ENCODE measurements at places on chromosomes 7 and 10.

- no peak for DNase-seq
Observed at GRCh38 chr7:103469095-103469948, 23.3 kb upstream of the SLC26A5 start.

- no peak for DNase-seq
Observed at GRCh38 chr10:124997306-124997705, 55.4 kb downstream of the ZRANB1 start.

DNA sequence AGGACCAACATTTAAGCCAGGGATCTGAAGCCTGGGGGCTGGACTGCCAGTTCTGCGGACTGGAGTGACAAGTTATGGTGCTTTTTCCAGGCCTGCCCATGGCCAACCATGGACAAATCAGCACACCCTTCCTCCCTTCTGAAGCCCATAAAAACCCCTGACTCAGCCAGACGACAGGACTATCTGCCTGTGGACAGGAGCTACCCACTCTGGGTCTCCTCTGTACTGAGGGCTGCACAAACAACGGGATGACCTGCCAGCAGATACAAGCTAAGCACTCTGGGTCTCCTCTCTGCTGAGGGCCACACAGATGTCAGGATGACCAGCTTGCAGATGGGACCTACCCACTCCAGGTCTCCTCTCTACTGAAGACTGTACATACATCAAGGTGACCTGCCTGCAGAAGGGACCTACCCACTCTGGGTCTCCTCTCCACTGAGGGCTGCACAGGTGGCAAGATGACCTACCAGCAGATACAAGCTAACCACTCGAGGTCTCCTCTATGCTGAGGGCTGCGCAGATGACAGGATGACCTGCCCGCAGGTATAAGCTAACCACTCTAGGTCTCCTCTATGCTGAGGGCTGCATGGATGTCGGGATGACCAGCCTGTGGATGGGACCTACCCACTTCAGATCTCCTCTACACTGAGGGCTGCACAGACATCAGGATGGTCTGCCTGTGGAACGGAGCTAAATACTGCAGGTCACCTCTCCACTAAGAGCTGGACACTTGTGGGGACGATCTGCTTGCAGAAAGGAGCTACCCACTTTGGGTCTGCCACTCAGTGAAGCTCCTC is 110.1 kb upstream of the GPR22 start:
- DNase-seq: no peak

DNA sequence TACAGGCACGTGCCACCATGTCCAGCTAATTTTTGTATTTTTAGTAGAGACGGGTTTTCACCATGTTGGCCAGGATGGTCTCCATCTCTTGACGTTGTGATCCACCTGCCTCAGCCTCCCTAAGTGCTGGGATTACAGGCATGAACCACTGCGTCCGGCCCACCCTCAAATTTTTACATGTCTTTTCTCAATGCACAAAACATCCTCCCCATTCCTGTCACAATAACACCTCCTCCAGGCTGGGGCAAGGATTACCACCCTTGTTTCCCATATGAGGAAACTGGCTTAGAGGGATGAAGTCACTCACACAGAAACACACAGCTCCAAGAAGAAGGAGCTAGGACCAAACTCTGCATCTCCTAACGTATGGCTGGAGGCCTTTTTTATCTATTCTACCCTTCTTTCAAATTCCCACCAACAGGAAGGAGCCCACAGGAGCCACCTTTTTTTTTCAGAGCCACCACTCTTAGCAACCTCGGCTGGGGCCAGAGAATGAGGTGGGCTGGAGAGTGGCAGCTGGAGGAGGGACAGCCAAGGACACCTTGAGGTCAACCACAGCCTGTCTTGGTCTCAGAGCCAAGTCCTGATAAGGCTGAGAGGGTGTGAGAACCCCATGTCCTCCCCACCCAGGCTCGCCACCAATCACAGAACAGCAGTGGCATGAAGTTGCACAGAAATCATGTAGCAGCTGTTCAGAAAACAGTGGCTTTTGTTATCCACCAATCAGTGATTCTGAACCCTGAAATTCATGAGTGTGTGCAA is 113.1 kb upstream of the PDLIM1 start:
- no peak for DNase-seq

- DNase-seq: no peak
Observed at GRCh38 chr10:88608780-88609179, 22.2 kb downstream of the LIPJ start.

DNA sequence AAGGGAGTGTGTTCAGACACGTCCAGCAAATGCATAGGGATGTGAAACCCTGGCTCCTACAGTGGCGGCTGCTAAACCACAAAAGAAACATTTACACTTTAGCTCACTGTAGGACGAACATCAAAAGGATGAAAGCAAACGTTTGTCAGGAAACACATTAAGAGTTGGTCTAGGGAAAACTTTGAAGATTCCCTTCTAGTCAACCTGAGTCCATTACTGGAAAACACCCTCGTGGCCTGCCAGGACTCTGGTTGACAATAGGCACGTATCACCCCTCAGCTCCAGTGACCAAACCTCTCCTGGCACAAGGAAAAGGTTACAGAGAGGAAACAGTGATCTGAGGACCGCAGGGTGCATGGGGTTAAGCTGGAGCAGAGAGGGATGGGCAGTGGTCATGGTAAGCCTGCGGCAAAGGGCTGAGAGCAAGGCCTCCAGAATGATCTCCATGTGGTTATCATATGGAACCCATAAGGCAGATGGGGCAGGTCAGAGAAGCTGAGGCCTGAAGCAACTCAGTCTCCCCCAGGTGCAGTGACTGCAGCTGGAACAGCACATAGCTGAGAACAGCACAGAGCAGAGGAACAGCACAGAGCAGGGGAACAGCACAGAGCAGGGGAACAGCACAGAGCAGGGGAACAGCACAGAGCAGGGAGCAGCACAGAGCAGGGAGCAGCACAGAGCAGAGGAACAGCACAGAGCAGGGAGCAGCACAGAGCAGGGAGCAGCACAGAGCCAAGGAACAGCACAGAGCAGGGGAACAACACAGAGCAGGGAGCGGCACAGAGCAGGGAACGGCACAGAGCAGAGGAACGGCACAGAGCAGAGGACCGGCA is 49.9 kb downstream of the CHST15 start:
- no peak for DNase-seq

DNA sequence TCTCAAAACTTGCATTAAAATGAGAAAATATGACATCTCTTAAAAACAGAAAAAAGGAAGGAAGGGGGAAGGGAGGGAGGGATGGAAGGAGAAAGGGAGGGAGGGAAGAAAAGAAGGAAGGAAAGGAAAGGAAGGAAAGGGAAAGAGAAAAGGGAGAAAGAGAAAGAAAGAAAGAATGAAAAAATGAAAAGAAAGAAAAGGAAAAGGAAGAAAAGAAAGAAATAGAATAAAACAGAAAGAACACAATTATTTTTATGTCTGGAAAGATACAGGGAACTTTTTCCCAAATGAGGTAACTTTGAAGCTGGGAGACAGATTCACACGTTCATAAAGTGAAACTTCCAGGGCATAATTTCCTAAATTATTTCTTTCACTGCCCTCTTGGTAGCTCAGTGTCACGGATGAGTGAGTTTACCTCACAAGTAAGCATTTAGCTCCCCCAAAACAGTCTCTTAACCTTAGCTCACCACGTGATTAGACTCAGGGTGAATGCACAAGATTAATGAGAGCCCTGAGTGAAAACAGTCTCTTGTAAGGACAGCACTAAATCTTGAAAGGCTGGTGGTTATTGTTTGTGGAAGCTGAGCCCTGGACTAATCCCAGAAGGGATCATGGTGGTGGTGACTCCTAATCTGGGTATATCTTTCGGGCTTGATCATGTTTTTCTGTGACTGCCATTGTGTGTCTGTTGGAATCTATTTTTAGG is 74.1 kb upstream of the HDAC9 start:
- no peak for DNase-seq

DNA sequence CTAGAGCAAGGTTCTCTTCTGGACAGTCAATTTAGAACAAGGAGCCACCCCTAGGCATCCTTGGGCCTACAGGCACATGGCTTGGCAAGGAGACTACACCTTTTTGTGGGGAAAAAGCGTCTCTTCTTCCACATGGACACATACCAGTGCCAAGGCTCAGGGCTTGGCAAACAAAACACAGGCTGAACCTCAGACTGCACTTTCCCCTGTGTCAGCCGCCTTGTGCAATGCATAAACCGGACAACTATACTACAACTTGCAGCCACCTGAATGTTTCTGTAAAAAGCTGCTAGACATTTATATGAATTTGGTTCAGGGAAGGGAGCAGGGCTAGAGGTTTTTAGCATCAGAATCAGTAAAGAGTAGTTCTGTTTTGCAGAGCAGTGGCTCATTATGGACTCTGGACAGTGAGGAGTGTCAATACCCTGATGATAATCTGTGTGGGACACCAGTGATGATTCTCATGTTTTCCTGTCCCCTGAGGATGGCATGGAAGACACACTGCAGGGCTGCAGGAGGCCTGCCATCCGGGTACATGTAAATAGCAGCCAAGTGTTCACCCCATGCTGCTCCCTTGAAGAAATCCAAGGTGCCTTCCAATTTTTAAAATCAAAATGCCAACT is 118.9 kb downstream of the GATA3 start:
- no peak for DNase-seq

GRCh38 chr7:151426904-151427704 is 12.8 kb downstream of the CRYGN start:
- no peak for DNase-seq

DNA sequence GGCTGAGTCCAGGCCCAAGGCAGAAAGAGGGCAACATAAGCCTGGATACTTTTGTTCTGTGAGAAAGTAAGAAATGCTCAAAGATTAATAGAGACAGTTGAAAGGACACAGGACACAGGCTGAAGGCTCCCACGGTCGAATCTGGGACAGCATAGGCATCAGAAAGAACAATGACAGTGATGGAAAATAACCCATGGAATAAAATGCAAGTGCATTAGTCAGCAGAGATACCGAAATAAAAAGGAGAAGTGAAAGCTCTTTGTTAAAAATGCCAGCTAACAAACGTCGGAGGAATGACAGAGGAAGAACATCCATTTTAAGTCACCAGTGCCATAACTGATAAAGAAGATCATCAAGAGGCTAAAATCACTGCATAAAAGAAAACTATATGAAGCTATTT is 19.6 kb upstream of the AGAP5 start:
- DNase-seq: no peak

DNA sequence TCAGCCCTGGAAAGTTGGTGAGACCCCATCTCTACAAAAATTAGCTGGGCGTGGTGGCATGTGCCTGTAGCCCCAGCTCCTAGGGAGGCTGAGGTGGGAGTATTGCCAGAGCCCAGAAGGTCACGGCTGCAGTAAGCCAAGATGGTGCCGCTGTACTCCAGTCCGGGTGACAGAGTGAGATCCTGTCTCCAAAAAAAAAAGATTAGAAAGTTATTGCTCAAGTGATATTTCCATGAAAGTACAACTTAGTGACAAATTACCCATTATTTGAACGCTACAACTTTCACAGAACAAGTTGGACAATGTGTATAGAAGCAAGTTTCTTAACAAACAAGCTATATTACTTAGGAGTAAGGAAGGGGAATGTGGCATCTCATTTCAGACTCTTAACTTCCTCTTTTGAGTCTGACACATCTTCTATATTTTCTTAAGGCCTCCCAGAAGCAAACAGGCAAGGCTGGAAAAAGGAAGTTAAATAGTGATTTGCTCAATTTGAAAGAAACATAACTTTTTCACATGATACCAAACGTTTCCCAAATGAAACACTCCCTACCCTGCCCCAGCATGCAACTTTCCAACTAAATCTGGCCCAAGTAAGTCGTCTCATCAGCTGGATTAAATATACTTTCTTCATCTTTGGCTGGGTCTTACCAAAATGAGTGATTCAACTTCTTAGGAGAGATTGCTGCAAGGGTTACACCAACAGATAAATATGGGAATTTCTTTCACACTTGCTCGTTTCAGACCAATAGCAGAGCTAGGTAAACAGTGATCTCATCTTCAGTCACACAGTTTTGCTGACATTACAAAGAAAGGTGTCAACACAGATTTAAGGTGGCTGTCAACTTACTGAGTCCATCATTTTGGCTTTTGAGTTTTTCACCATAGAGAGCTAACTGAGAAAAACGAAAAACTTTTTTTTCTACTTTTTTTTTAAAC is 66.3 kb upstream of the KLF6 start:
- DNase-seq: no peak

DNA sequence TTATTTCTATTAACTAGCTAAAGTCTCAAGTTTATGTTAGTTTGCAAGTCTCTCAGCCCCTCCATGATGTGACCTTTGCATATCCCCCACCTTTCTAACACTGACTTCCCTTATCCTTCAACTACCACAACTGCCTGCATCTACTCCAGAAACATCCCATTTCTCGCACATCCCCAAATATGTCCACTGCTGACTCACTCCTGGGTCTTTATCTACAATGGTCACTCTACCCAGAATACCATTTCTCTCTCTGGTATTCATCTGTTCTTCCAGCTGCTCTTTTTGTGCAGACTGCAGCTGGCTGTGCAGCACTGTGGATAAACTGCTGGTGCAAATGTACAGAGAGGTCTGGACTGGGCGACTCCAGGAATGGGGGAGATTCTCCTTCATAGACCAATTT is 32.7 kb upstream of the PRSS1 start:
- DNase-seq: no peak

DNA sequence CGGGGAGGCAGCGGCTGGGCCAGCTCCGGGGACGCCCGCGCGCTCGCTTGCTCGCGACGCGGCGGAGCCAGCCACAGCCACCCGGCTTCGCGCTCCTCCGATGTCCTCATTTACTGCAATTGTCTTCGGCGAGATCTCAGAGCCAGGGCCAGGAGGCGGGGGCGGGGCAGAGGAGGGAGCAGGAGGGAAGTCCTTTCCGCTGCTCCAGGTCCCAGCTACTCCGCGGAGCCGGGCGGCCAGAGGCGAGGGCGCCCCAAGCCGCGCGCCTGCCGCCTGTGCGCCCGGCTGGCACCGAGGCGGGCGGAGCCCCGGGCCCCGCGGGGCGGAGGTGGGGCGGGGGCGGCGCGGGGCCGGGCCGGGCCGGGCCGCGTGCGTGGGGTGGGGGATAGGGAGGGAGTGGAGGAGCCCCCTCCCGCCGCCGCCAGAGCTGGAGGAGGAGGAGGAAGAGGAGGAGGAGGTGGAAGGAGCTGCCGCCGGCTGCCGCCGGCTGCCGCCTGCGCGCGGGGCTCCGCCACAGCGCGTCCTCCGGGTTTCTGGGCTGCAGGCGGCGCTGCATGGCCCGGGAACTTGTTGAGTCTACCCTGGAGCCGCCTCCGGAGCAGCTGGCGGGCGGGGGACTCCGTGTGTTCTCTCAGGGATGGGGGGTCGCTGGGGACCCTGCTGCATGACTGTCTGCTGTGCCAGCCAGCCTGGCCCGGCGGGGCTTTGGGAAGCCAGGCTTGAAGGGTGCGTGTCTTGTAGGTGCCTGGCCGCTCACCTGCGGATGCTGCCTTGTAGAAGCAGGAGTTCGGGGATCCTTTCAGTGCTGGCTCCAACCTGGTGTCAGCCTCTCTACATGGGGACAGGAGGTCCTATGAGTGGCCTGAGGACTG is at the start of gene INSYN2A:
INSYN2A (minus strand) TSS at position 310 of the 872 bp plus-strand sequence. CDS start 20,196 bp downstream, outside the sequence.
- DNase-seq: no peak

All from CMK (cell line).